NK-92 treated with Interleukin-12 subunit alpha and Interleukin-12 subunit beta, amount 100 ng/mL, for 24 hours (cell line): ENCODE measurements at places on chromosomes 5 and 9.

GRCh38 chr9:34475097-34475496 lies 16.5 kb downstream of the DNAI1 start:
- DNase-seq = no peak

DNA sequence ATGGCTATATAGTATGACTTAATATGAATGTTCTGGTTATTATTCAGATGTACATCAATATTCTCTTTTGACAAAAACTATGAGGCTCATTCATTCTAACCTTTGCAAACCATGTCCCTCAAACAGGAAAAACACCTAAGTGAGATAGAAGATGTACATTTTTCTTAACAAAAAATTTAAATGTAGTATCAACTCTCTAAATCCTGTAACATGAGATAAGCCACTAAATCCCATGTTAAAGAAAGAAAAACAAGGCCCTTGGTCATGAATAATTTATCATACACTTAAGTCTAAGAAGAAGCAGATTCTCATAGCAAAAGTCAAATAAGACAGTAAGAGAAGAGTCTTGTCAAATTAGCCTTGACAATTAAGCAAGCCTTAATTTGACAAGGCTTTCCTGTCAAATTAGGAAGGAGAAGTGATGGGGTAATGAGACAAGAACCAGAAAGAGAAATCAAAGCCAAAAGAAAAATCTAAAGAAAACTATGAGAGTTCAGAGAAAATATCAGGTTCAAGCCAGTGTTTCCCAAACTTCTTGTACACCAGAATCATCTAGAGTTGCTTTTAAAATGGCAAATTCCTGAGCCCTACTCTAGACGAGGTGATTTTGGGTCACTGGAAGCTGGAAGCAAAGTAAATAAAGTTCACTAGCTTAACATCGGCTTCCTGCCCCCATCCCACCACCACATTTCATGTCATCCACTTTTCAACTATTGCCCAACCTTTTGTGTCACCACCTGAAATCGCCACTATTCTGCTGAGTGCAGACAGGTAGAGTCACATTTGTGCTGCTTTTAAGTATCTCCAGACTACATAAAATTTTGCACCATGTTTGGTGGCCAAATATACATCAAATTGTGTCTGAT lies 76.5 kb downstream of the NR6A1 start:
- DNase-seq = no peak

- no peak for DNase-seq
These were observed 28.6 kb downstream of the DAB2IP start for GRCh38 chr9:121679901-121680635.

GRCh38 chr5:14737291-14737690 lies 72.8 kb downstream of the OTULIN start:
- DNase-seq = no peak

GRCh38 chr9:76114144-76114543 lies 223.7 kb downstream of the PCSK5 start:
- DNase-seq = no peak

GRCh38 chr5:19531374-19531952 lies 456.5 kb downstream of the CDH18 start:
- DNase-seq = no peak
